ENCODE measurements at places on chromosomes 3 and 15.
A peak's percentile ranks its signal among the peaks of the same experiment; 100 is the strongest.

DNA sequence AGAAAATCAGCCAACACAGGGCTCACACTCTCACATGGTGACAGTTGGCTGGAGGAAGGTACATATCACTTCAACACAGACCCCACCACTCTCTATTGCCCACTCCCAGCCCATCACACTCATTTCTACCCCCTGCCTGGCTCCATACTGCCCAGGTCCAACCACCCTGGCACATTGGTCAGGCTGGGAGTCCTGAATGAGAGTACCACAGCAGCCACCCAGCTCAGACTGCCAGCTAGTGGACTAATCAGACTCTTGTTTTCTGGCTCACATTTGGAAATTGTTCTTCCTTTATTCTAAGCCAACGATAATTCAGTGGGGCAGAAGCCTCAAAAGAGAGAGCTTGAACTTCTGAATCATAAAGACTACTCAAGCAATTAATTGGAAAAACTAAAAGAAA, 20.0 kb downstream of the MRPL46 start:
- no peak for DNase-seq

GRCh38 chr3:4582624-4583023, 89.5 kb downstream of the ITPR1 start:
- DNase-seq: no peak

DNA sequence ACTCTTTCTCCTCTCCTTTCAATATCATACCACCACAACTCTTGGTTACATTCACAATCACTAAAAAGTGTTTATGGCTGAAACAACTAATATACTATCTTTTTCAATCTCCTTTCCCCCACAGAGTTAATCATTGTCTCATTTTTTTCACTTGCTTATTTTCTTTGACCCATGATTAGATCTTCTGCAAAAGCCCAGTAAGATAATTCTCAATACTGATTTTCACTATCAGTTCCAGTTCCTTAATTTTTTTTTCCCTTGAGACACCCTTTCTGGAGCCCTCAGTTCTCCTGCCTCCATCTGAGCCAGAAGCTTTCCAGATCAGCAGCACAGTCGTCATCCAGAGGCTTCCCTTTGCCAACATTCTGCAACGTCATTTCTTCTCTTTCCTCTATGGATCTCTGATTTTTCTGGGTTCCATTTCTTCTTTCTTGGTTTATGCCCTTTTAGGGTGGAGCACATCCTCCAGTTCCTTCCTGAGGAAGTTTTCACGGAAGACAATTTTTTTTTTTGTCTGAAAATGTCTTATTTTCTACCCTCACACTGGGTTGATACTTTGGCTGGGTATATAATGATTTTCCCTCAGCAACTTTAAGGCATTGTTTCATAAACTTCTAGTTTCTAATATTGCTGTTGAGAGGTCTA, 88.7 kb upstream of the C15orf39 start:
- DNase-seq: peak; percentile 89

- DNase-seq: no peak
These were observed 57.9 kb downstream of the TRAK1 start for GRCh38 chr3:42148982-42149432.

GRCh38 chr3:87549208-87549607, 272.8 kb upstream of the POU1F1 start:
- no peak for DNase-seq

DNA sequence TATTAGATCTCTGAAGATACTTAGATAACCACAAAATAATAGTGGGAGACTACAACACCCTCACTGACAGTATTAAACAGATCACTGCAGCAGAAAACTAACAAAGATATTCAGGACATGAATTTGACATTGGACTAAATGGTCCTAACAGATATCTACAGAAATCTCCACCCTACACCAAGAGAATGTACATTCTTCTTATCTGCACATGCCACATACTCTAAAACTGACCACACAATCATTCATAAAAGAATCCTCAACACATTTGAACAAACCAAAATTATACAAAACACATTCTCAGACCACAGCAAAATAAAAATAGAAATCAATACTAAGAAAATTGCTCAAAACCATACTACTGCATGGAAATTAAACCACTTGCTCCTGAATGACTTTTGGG, 116.3 kb downstream of the DTWD1 start:
- no peak for DNase-seq

- no peak for DNase-seq
These were observed 372.0 kb upstream of the ICE2 start for GRCh38 chr15:60850903-60851302.
